ENCODE measurements at places on chromosomes 6 and 20.

DNA sequence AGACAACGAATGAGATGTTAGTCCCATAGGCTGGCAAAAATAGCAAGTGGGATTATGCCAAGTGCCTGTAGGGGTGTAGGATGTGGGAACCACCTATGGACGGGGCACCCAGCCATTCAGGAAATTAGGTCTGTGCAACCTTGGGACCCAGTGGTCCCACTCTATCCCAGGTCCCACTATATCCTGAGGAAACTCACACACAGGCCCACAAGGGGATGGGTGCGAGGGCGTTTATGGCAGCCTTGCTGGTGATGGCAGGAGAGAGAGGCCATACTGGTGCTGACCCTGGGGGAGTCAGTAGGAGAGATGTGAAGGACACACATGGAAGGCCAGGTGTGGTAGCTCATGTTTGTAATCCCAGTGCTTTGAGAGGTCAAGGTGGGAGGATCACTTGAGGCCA, 163.6 kb downstream of the EYA2 start:
- DNase-seq = no peak

GRCh38 chr6:108142240-108142639, 23.6 kb upstream of the NR2E1 start:
- no peak for DNase-seq

DNA sequence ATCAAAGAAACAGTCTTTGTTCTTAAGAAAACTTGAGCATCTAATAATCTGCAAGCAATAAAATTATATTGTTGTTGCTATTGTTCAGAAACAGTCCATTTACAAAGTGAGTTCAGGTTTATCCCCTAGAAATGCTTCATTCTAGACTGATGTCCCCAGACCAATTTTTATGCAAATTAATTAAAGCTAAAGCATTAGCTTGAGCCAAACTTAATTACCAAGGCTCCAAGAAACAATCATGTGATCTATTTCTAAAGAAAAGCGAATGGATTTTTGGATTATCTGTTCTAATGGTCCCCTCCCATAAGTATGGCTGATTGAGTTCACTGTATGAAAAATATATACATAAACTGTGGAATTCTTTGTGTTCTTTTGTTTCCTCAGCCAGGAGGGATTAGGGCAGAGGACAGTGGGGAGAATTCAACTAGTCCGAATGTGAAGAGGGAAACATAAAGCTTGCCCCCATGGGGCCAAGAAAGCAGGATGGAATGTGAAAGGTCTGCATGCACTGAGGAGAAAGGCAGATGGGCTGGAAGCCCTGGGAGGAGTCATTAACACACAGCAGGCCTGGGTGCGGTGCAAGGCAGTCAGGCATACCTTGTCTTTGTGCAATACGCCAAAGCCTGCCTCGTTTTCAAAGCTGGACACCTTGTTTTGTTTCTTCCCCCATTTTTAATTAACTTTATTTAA, 597.1 kb downstream of the KIF16B start:
- no peak for DNase-seq

DNA sequence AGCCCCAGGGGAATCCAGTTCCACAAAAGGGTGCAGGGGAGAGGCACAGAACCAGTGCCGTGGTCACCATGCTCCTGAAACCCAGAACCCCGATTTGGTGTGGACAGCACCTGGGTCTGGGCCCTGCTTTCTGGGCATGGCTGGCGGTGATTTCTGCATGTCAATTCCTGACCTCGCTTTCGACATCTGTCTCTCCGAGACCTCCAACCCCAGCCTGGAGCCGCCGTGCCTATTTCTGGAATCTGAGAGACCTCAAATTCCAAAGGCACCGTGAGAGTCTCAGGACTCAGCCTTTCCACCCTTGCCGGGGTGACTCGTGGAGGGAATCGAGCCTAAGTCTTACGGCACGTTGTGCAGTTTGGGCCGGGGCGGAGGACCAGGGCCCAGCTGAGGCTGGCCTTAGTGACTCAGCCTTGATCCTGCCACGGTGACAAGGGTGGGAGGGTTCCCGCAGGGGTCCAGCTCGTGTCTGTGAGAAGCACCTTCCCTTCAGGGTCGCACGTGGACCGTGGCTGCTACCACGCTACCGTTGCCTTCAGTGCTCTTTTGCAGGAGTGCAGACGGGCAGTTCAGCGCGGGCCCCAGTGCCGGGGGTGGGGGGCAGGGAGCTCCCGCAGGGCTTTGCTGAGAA, 133.7 kb downstream of the PXDC1 start:
- no peak for DNase-seq

DNA sequence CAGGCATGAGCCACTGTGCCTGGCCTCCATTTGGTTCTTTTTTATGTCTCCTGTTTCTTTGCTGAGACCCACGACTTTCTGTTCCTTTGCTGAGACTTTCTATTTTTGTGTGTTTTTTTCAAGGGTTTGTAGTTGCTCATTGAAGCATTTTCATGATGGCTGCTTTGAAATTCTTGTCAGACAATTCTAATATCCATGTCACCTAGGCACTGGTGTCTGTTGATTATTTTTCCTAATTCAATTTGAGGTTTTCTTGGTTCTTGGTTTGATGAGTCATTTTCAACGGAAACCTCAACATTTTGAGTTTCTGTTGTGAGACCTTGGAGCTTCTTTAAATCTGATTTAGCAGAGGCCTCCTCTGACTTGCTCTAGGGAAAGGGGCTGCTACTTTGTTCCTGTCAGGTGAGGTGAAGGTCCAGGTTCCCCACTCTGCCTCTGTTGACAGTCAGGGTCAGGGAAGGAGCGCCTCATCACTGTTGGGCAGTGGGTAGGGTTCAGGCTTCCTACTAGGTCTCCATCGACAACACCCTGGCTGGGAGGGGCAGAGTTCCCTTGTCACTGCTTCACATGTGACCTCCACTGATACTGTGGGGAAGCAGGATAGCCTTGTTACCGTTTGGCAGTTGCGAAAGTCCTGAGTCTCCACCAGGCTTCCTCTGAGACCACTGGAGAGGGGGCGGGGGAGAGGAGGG, 67.2 kb upstream of the RNF24 start:
- DNase-seq = peak; percentile 71

GRCh38 chr6:167781066-167781767, 45.5 kb upstream of the AFDN start:
- no peak for DNase-seq

DNA sequence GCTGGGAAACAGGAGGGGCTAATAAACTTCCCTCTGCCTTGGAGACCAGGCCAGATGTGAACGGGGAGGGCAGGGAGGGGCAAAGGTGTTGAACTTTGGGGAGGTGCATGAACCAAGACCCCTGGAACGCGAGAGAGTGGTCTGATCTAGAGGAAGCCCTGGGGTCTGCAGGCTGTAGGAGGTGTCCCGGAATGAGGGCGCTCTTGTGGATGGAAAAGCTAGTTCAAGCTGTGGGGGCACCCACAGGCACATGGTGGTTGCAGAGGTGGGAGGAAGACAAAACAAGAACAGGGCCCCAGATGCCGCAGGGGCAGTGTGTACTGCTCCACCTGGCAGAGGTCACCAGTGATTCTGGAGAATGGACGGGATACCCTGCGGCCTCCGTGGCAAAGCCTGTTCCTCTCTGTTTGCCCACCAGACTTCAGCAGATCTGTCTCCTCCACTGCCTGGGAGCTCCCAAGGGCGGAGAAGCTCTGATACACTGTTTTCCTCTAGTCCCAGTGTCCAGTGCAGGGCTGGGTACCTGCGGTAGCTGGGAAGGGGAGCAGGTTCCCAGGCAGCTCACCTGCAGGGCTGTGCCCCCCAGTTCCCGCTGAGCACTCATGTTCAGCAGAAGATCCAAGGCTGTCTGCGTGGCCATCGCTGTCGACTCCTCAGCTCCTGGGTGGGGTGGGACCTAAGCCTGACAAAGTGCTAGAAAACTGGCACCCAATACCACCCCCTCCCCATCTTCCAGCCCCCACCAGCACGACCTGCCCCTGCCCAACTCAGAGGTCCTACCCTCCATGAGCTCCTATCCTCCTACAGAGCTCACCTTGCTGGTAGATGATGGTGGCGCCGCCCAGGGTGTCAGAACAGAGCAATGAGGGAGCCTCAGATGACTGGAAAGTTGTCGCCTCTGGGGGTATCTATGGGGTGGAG, 14.7 kb downstream of the ZNF335 start:
- DNase-seq = no peak

DNA sequence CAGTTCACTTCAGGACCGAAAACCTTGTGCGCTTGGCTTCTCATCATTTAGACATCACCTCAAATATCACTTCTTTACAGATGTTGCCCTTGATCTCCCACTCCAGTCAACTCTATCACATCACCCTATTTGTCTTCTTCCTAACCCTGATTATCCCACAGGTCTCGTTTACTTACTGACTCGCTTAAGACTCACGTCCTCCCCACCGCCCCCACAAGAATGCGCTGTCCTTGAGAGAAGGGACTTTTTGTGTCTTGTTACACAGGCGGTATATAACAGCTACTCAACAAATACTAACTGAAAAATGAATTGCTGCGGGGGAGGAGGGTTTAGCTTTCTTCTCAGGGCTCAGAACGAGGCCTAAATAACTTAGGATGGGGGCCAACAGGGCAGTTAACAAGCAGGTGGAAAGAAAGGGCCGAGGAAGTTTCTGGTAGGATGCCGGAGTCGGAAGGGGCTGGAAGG, 527 bp downstream of the TOMM34 start:
- peak; percentile 76 for DNase-seq

Measured in activated CD8-positive, alpha-beta memory T cell treated with anti-CD3 and anti-CD28 coated beads, Interleukin-2, amount 50 U/mL, for 48 hours (primary cell).